ENCODE measurements at places on chromosomes 5 and 9.
A peak's percentile ranks its signal among the peaks of the same experiment; 100 is the strongest.

DNA sequence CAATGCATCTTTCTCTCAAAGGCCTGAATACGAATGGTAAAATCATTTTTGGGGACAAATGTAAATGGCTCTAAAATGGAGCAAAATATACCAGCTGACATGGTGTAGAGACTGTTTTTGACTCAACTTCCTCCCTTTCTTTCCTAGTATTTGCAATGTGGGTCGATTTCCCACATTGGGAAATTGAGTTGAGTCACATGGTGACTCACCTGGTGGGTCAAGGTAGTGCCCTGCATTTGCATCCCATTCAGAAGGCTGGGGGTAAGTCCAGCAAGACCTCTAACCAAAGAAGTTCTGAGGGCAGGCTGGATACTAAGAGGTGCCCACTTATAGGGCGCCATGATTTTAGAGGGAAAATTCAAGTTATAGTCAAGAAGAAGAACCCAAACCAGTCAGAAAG lies 179.6 kb upstream of the MPDZ start:
- no peak for DNase-seq

GRCh38 chr5:154713615-154714125 lies 41.5 kb upstream of the LARP1 start:
- DNase-seq, result no peak

DNA sequence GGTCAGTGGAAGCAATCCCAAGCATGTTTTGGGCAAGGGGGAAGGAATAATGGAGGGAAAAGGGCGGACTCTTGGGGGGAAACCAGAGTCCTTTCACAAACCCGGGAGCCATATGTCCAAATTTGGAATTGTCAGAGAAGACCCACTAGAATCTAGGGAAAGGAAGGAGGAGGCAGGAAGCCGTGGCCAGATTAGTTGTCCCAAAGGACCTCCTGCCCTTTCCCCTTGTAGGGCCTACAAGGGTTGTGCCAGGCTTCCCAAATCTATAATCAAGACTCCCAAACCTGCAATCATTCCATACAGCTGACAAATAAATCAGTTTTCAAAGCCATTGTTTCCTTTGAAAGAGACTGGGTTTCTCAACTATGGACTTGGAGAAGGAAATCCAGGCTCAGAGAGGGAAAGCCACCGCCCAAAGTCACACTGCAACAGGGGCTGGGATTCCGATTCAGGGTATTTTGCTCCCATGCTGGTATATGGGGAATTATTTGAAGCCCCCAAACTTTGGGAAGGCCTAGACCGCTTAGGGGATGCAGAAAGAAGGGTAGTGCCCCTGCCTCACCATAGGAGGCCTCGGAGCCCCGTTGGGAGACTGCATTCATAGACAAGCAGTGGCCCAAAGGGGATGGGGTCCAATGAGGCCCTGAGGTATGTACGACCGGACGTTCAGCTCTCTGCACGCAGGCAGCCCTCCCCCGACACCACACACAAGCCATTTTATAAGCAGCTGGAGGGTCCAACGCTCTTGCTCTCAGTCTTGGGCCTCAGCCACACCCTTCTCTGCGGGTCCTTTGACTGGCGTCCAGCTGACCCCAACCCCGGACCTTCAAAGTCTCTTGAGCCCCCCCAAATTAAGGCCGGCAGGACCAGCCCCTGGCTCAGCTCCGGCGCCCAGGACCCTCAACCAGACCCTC lies 815 bp downstream of the ANXA6 start:
- no peak for DNase-seq

GRCh38 chr5:170183816-170184687 lies 48.7 kb upstream of the C5orf58 start:
- DNase-seq, result peak; percentile 56

GRCh38 chr9:113957821-113958341 lies 81.8 kb downstream of the ZNF618 start:
- no peak for DNase-seq

Measured in hematopoietic multipotent progenitor cell (in vitro differentiated cells).